ENCODE measurements at places on chromosomes 6 and 20. TPM values are rescaled to one million over a fixed set of nuclear protein-coding genes. Genes with fewer than 3 reads are reported as not detected.

The ABHD16B gene
- total RNA-seq = not detected

The SLC52A3 gene
- not detected for total RNA-seq

The VAPB gene
- 26.0 TPM for total RNA-seq

The SLC17A2 gene
- not detected for total RNA-seq

The LBP gene
- total RNA-seq = not detected

GRCh38 chr20:51562332-51563173, 20.0 kb upstream of the NFATC2 start:
- peaks cover 15% of the 10 kb centered on the region for H3K4me1 ChIP-seq
- no peaks in the 10 kb centered on the region for H3K36me3 ChIP-seq
- peak; percentile 83 for DNase-seq
- H3K4me3 ChIP-seq = peak overlapping the region; percentile 52
- H3K27me3 ChIP-seq = peaks cover 69% of the 10 kb centered on the region

GRCh38 chr20:64161356-64162238, 2.7 kb upstream of the MYT1 start:
- H3K27ac ChIP-seq = no peak overlapping the region
- H3K27me3 ChIP-seq = peaks cover 49% of the 10 kb centered on the region
- H3K36me3 ChIP-seq = no peaks in the 10 kb centered on the region
- H3K4me1 ChIP-seq = peaks cover 44% of the 10 kb centered on the region
- peak overlapping the region; percentile 36 for H3K4me3 ChIP-seq
- DNase-seq = peak; percentile 96

GRCh38 chr6:154488802-154489437, 21.6 kb downstream of the CNKSR3 start:
- no peak overlapping the region for H3K27ac ChIP-seq
- peaks cover 14% of the 10 kb centered on the region for H3K4me1 ChIP-seq
- no peaks in the 10 kb centered on the region for H3K27me3 ChIP-seq
- H3K36me3 ChIP-seq = no peaks in the 10 kb centered on the region
- H3K4me3 ChIP-seq = no peak overlapping the region

GRCh38 chr6:15312500-15312899, 66.6 kb downstream of the JARID2 start:
- no peaks in the 10 kb centered on the region for H3K27me3 ChIP-seq
- no peak for DNase-seq

- peaks cover 91% of the 10 kb centered on the region for H3K27me3 ChIP-seq
- peaks cover 10% of the 10 kb centered on the region for H3K4me1 ChIP-seq
- DNase-seq = no peak
- peak overlapping the region; percentile 87 for H3K4me3 ChIP-seq
- no peaks in the 10 kb centered on the region for H3K36me3 ChIP-seq
Observed at GRCh38 chr6:150600010-150600300, 270 bp downstream of the PLEKHG1 start.

All from neural progenitor cell (in vitro differentiated cells).